Activated T-helper 17 cell treated with anti-CD3 and anti-CD28 coated beads, Interleukin-2, amount 50 U/mL, for 72 hours (primary cell): ENCODE measurements at places on chromosomes 12 and 14. TPM values are rescaled to one million over a fixed set of nuclear protein-coding genes. Genes with fewer than 3 reads are reported as not detected.
A peak's percentile ranks its signal among the peaks of the same experiment; 100 is the strongest.

Gene SERPINA10
- not detected for total RNA-seq

Gene RAD51AP1
- total RNA-seq = 56.7 TPM

- no peak for ATAC-seq
Measured at GRCh38 chr12:52390739-52391617, 5.5 kb upstream of the KRT84 start.

Gene RGS6
- 1.6 TPM for total RNA-seq

- peak; percentile 82 for ATAC-seq
Measured at GRCh38 chr12:98399532-98399931, 115.9 kb upstream of the TMPO start.

DNA sequence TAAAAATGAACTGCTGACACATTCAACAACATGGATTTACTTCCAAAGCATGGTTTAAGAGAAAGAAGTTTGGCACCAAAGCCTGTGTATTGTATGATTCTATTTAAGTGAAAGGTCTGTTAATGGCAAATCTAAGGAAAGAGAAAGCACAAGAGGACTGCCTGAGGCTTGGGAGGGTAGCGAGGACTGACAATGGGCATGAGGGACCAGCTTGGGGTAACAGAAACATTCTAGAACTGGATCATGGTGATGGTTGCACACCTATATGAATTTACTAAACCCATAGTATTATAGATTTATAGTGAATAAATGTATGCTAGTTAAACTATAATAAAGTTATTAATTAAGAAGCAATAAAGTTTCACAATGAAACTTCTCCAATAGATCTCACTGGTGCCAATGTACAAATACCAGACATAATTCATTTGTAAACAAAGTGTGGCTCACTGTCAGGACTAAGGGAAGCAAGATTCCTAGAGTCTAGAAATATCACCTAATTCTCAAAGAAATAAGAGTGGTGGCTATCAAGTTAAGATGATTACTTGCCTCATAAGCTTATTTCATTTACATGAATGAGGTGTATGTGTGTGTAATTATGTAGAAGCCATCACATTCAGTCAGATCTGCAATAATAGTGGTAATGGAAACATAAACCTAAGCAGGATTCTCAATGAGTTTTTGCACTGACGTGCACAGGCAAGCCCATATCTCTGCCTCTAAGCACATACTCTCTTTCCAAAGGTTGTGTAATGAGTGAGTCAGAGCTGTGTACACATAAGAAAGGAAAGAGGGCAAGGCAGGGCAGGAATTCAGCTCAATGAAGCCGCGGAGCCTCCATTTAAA lies 353.4 kb downstream of the KCNH5 start:
- no peak for ATAC-seq

Gene PLEKHD1
- total RNA-seq = 0.11 TPM

DNA sequence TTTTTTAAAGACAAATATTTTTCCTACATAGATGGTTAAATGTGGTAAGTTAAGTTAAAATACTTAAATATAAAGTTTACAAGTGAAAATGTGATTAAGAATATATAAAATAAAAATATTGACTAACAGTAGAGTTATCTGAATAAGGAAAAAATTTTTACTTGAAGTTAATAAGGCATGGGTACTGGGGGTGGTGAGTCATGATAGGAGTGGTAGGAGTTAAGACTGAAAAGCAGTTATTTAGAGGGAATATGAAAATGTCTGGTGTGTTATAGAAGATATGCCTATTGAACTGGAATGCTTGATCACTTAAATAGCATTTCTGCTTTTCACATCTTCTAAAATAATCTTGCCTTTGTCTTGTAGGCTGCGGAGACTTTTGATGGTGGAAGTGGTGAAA lies 68.7 kb downstream of the CCDC91 start:
- ATAC-seq = no peak

GRCh38 chr12:108173160-108173559 lies 44.1 kb downstream of the WSCD2 start:
- no peak for ATAC-seq

Gene OTOGL
- total RNA-seq = not detected

- ATAC-seq = no peak
Measured at GRCh38 chr14:55681096-55681495, 101.1 kb downstream of the KTN1 start.

GRCh38 chr12:93727911-93728310 lies 50.7 kb downstream of the CRADD start:
- no peak for ATAC-seq

Gene ANKLE2
- total RNA-seq = 118 TPM

Gene MGST1
- total RNA-seq = not detected

Gene KRT82
- not detected for total RNA-seq

Gene OR4E2
- not detected for total RNA-seq

GRCh38 chr14:103868242-103868897 lies 21.0 kb upstream of the PPP1R13B start:
- ATAC-seq = no peak

Gene LUM
- total RNA-seq = not detected

- no peak for ATAC-seq
Measured at GRCh38 chr12:116392061-116392460, 114.6 kb upstream of the MED13L start.

GRCh38 chr12:110091136-110091711 lies 32.9 kb upstream of the IFT81 start:
- no peak for ATAC-seq

DNA sequence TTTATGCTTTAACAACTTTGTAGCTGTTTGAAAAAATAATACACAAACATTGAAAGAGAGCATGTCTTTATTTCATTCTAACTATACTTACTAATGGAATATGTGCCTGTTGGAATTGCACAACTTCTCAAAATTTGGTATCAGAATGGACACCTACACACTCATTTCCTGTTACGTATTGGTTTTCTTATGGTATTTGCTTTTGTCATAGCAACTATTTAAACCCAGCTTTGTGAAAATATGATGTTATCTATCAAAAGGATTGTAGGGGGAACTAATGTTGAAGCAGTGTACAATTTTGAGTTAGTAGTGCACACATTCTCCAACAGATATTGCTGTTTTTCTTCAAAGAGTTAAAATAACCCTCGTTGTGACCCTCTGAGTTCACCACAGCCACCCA lies 52.6 kb downstream of the RBMS2 start:
- ATAC-seq = no peak

Gene COL2A1
- not detected for total RNA-seq

Gene LRIG3
- not detected for total RNA-seq

Gene SDR39U1
- 45.7 TPM for total RNA-seq

- ATAC-seq = no peak
Measured at GRCh38 chr12:87066326-87066725, 810.1 kb upstream of the MGAT4C start.

- no peak for ATAC-seq
Measured at GRCh38 chr14:56715938-56716337, 94.3 kb downstream of the OTX2 start.

DNA sequence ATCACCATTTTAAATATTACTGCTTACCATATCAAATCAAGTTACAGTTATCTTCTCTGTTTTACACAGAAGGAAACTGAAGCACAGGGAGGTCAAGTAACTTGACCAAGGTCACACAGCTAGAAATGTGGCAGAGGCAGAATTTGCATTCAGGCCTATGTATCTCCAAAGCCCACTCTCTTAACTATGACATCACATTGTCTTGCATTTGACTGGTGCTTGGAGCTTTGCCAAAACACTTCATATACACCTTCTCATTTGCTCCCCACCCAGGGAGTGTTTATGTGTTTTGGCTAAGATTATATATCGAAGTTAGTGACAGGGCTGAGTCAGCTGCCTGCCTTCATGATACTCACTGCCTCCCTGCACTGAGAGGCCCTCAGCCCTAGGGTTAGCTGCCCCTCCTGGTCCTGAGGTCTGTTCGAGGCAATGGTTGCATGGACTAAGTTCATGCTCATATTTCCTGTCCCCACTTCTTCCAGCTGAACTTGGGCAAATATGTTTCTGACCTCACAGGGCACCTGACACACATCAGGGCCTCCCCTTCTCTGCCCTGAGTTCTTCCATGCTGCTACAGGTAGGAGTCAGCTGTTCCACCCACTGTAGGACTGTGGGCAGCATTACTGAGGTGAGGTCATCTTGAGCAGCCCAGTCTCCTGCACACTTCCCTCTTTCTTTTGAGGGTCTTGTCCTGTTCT lies 1.8 kb downstream of the GALNT6 start:
- peak; percentile 65 for ATAC-seq

Gene TAS2R50
- total RNA-seq = 1.7 TPM

DNA sequence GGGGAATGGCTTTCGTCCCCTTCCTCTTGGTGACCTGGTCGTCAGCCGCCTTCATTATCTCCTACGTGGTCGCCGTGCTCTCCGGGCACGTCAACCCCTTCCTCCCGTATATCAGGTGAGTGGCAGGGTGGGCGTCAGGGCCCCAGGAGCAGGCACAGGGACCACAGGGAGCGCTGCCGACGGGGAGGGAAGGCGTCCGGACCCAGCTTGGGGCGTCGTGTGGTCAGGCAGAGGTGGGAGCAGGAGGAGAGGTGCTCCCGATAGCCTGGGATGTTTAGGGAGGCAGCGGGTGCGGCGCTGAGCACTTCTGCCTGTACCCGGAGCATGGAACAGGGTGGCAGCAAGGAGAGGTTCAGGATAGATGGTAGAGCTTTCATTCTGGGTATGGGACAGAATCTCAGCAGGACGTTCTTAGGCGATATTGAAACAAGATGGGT lies 444 bp downstream of the DRAM1 start:
- ATAC-seq = peak; percentile 34

DNA sequence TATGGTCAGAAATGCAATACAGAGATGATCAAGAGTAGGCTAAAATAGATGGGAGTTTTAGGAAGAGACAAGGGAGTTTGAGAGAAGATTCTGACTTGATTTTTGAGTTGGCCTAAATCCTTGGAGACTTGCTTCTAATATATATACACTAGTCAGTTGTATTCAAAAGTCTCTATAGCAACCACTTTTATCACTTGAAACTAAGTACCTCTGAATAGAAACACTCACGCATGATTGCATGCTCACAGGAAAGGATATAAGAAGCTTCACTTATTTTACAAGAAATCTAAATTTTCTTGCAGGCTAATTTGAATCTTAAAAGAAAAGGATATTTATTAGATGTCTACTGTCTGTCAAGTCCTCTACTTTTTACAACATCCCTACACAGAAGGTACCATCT lies 316.8 kb downstream of the SNAPC1 start:
- no peak for ATAC-seq

DNA sequence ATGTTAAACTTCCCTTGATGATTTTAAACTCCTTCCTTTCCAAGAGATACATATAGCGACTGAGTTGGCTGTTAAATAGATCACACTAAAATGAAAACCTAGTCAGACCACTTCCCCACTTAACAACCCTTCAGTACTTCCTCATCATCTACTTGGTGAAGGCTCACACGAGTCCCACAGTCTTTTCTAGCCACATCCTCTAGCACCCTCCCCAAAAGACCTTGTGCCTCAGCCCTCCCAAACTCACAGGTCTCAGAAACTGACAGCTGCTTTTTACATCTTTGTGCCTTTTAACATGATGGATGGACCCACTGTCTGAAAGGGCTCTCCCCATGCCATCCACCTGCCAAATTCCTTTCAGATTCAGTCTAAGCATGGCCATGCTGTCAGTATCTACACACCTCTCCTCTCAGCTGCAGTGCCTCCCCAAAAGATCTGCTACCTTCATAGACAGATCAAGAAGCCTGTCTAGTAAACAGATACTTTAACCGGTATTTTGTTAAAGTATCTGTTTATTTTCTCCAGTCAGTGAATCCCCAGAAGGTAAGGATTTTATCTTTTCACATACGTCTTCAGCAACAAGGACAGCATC lies 65.1 kb upstream of the GPHB5 start:
- ATAC-seq = peak; percentile 98

- ATAC-seq = no peak
Measured at GRCh38 chr14:74605531-74606223, 6.4 kb downstream of the LTBP2 start.

Gene GLT8D2
- 0.58 TPM for total RNA-seq

Gene ATP6V1D
- total RNA-seq = 31.1 TPM

DNA sequence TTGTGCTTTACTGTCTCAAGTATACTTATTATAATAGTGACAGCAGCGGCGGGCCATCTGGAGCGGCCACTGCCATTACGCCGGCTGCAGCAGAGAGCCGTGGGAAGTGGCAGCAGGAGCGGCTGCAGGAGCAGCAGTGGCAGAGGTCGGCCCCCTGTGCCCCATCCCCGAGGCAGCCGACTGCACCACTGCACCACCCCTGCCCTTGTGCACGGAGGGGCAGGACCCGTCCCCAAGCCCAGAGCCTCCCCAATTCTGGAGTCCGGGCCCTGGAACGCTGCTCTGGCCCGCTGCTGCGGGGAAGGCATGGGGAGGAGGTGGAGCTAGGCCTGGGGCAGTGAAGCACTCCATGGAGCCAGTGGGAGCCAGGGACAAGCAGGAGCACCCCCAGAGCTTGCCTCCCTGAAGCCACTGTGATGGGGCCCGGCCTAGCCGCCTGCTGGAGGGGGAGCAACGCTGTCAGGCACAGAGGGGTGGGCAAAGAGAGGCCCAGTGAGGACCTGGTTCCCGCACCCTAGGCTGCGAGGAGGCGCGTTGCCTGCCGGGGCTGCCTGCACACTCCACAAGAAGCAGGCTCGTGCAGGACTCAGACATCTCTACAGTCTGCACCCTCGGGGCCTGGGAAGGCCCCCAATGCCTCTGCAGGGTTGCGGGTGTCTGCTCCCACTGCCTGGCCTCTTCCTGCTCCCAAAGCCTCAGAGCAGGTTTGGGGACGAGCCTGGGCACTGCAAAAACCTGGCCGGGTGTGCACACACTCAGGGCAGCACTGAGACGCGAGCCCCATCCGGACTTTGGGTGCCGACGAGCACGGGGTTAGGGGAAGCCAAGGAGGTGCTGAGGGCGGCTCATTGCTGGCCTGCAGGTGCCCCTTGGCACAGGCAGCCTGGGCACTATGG lies 74.2 kb upstream of the RASSF8 start:
- no peak for ATAC-seq

DNA sequence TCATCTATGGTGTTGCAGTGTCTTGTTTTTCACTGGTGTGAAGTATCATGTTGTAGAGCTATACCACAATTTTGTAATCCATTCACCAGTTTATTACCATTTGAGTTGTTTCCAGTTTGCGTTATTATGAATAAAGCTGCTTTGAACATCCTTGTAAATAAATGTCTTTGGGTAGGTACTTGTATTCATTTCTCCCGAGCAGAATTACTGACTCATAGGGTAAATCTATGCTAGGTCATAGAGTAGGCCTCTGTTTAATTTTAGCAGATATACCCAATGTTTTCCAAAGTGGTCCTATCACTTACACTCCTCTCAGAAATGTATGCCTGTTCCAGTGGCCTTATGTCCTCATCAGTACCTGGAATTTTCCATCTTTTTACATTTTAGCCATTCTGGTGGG lies 6.6 kb upstream of the GOLGA5 start:
- peak; percentile 65 for ATAC-seq

Gene KRT80
- total RNA-seq = not detected

Gene POTEG
- total RNA-seq = not detected

DNA sequence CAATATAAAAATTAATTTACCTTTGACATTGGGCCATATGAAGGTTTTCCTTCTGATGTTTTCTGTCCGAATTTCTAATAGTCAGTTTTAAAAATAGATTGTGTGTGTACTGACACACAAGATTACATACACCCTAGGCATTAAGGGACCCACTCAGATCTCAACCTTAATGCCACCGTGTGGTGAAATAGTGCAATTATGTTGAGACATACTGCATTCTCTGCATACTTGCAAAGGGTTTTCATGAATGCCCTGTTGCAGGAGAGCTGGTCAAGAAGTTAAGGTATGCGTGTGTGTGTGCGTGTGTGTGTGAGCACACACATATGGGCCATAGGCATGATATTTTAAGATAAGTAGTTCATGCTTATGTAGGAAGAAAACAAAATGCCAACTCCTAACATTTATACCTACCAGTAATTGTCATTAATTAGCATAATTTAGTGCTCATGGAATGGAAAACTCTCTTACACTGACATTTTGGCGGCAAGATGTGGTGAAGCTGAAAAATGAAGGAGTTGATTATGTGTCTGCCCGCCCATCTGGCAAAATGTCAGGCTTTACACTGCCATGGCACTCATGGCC lies 58.8 kb downstream of the PIK3C2G start:
- ATAC-seq = no peak

Gene MYO1A
- total RNA-seq = 2.1 TPM
